ENCODE measurements at places on chromosomes 1 and 21.

GRCh38 chr1:89973471-89974127 lies 21.3 kb upstream of the ZNF326 start:
- DNase-seq = no peak

DNA sequence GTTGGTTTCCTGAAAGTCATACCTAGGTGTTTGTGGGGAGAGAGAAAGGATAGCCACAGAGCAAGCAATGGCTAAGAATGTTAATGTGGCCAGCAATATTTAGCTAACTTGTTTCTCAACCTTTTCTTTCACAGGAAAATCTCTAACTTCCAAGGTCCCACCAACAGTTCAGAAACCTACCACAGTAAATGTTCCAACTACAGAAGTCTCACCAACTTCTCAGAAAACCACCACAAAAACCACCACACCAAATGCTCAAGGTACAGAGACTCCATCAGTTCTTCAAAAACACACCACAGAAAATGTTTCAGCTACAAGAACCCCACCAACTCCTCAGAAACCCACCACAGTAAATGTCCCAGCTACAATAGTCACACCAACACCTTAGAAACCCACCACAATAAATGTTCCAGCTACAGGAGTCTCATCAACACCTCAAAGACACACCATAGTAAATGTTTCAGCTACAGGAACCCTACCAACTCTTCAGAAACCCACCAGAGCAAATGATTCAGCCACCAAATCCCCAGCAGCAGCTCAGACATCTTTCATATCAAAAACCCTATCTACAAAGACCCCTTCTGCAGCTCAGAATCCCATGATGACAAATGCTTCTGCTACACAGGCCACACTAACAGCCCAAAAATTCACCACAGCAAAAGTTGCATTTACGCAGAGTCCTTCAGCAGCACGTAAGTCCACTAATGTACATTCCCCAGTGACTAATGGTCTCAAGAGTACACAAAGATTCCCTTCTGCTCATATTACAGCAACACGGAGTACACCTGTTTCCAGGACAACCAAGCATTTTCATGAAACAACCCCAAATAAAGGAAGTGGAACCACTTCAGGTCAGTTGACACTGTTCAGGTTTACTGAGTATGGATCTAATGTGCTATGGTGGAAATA lies 15.3 kb downstream of the CD55 start:
- DNase-seq = no peak

DNA sequence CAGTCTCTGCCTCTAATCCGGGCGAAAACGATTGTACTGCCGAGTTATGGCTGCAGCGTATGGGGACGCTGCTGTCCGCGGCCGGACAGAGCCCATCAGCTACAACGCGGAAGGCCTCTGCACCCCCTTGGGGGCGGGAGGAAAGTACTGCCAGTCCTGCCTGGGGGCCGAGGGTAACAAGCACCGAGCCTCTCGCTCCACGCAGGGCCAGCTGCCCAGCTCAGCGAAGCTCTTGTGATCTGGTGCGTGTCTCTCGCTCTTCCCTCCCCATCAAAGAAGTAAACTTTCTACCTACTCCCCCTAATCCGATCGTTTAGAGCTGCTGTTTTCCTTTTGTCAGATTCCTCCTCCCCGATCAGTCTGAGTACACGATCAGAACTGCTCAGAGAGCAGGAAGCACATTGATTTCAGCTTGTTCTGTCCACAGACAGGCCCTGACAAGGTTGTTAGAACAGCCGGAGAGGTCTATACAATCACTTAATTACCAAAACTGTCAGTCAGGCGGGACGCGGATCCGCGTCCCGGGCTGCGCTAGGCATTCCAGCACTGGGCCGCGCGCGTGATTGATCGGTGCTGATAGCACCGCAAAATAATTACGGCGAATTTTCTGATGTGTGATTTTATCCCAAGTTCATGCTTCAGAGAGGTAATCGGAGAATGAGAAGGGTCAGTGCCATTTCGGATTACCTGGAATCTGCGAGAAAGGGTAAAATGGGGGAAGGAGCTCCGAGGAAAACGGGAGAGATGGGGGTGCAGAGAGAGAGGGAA lies 8.7 kb upstream of the BARHL2 start:
- no peak for DNase-seq

- no peak for DNase-seq
Observed at GRCh38 chr1:155008015-155008941, 5.7 kb downstream of the ZBTB7B start.

- DNase-seq = no peak
Observed at GRCh38 chr1:43779805-43780403, 72.6 kb downstream of the ST3GAL3 start.

- no peak for DNase-seq
Observed at GRCh38 chr1:91402023-91402422, 2.6 kb downstream of the HFM1 start.

DNA sequence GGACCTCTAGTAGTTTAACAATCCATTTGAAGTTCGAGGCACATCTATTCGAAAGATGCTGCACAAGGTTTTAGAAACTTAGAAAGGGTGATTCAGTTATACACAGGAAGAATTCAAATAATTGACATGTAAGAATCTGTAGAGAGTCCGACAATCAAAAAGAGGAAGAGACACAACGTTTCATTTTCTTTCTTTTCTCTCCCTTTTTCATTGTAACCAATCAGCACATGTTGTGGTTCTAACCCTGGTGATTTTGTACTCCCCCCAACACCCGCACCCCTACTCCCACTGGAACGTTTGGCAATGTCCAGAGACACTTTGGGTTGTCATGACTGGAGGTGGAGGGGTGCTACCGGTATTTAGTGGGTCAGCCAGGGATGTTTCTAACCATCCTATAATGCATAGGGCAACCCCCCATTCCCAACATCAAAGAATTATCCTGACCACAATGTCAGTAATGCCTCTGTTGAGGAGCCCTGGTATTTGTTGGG lies 4.9 kb downstream of the TGFB2 start:
- no peak for DNase-seq

DNA sequence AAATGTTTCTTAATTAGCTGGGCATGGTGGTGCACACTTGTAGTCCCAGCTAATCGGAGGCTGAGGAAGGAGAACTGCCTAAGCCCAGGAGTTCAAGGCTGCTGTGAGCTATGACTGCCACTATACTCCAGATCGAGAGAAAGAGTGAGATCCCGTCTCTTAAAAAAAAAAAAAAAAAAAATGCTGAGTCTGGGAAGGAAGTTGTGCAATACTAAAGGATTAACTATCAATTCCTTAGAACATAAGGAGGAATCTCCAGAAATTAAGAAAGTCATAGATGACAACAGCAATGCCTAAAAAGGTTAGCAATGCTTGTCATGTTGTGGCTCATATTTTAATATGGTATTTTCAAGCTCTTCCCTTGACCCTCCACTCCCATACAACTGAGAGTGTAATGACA lies 5.3 kb downstream of the LUZP1 start:
- DNase-seq = no peak

DNA sequence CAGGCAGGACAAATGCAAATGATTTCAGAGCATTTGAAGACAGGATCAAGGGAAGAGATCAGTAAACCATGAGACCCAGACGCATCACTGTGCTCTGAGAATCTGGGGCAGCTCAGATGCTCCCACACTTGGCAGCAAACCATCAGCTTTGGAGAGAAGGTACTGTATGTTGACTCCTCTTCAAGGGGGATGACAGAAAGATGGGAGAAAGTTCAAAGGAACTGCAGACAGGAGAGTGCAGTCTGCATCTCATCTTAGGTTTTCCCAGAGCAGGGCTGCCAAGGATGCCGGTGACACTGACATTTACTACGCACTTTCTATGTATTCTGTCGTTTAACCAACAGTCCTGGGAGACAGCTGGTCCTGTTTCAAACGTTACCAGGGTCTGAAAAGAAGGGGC lies 35.8 kb downstream of the OLFML2B start:
- DNase-seq = no peak

DNA sequence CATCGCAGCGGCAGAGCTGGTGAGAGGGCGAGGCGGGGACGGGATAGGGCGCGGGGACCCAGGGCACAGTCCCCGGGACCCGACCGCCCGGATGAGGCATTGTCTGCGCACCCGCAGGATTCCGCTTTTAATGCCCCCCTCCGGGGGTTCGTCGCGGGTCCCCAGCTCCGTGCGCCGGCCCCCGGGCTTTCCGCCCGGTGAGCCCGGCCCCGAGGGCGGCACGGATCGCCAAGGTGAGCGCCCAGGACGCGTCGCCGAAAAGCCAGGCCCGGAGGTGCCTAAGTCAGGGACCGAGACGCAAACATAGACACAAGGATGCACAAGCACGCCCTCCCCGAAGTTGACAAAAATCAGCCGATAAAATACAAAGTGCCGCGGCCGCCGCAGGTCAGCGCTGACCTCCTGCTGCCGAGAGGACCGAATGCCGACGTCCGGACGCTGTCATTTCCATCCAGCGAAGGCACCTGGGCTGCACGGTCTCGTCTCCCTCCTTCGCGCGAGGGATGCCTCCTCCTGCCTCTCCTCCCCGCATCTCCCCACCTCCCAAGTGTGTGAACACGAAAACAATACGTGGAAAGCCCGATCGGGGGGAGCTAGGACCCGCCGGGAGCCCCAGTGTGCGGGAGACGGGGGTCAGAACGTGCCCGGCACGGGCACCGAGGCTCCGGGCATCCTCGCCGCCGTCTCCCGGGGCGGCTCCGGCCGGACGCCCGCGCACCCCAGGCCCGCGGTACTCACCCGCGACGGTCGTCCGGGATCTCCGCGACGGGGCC lies 101.1 kb upstream of the SOD1 start:
- peak; percentile 55 for DNase-seq

- no peak for DNase-seq
Observed at GRCh38 chr1:222234351-222234750, 313.6 kb downstream of the HHIPL2 start.

DNA sequence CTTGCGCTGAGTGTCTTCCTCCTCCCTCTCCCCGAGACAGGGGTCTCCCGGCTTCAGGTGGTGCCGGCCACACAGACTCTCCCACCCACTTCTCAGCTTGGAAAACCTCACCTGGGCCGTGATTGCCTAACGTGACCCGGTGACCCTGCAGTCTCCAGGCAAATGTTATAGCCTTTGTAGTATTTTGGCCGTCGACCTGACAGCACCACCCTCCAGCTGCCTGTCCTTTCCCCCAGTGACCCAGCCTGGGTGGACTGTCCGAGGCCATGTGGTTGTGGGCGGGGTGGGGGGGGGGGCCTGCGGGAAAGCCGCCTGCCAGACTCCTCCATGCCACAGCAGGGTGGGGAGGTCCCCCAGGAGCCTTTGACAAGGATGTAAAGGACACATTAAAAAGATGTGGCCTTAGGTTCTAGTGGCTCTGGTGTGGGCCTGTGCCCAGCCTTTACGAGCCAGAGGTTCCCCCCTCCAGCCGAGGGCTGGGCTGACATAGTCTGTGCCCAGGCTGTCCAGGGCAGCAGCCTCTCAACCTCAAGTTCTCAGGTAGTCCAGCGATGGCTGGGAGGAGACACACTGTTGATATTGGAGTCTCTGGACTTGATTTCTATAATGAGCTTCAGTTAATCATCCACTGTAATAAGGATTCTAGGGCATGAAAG lies 8.1 kb downstream of the TOR3A start:
- DNase-seq = no peak

- no peak for DNase-seq
Observed at GRCh38 chr1:29639156-29639736, 402.9 kb downstream of the PTPRU start.

DNA sequence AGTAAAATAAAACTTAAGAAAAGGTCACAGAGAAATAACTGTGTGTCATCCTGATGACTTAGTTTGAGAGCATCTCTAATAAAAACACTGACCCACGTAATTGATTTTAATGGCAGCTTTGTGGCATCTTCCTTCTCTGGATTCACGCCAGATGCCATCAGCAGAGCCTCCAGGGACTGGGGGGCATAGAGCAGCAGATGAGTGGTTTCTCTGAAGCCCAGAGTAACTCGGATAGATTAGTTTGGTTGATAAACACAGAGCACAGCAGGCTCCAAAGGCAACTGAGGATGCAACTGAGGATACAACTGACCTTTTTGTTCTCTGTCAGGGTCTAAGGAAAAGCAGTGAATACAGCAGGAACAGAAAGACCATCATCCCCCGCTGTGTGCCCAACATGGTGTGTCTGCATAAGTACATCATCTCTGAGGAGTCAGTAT lies 180.8 kb downstream of the RPS6KC1 start:
- peak; percentile 20 for DNase-seq

DNA sequence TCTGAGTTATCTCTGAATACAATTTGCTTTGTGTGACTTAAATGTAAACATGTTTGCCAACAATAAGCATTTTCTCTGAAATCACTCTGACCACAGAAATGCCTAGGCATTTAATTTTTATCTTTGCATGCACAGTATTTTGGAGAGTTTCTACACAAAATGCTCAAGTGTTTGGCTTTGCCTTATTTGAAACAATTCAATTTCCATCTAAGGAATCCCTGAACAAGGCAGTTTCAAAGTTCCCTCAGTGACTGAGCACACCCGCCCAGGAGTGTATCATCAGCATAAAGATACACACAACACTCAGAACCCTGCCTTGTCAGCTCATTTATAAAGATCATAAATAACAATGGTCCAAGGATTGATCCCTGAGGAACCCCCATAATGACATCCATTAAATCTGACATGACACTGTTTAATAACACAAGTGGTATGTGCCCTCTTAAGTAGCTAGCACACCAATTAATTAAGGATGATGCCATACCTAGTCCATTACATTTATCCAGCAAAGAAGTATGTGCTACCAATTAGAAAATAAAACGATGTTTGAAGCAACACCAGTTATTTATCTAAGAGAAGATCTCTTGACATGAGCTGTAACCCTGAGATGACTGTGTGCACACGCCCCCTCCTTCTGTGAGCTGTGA lies 585.8 kb downstream of the ADGRL2 start:
- DNase-seq = no peak

DNA sequence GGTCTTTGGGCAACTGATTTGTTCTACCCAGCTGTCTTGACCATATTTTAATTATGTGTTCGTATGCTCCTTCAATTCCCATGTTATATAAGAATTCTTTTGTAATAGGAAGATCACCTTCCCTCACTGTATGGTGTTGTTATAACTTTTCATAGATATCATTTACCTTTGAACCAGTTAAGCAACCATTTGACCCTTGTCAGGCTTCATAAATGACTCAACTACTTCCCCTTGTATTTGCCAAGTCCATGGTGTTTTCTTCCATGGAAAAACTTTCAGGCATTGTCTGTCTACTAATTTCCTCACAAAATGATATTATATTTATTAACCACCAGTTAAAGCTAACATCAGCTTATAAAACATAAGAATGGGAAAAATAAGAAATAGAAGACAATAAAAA lies 5.1 kb downstream of the BPNT1 start:
- no peak for DNase-seq

- no peak for DNase-seq
Observed at GRCh38 chr1:39158327-39159086, 46.0 kb upstream of the MACF1 start.

Data from neuronal stem cell (in vitro differentiated cells).